ENCODE measurements at places on chromosomes 11 and 22.

GRCh38 chr11:95229993-95230809, 801 bp downstream of the SESN3 start:
- DNase-seq: peak; percentile 68

DNA sequence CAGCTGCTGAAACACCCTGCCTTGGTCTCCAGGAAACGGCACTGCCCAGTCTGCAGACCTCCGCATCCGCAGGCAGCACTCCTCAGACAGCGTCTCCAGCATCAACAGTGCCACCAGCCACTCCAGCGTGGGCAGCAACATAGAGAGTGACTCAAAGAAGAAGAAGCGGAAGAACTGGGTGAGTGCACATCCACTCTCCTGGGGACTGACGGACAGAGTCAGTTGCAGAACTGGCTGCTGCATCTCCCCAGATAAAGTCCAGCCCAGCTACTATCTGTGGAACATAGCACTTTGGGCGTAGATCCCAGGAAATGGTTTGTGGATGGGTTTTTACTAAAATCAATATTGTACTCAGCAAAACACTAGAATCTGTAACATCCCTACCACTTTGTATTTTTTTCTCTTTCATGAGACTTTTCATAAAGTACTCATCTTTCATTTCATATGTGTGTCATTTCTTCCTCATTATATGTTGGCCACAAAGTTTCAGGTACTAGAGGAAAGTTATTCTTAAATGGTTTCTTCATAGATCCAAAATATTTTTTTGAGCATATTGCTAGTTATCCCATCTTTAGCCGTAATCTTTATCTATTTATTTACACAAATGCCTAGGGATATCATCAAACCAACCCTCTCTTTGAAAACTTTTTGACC, 80.1 kb downstream of the DBX1 start:
- DNase-seq: no peak

GRCh38 chr22:20590477-20591294, 83.3 kb downstream of the MED15 start:
- no peak for DNase-seq

DNA sequence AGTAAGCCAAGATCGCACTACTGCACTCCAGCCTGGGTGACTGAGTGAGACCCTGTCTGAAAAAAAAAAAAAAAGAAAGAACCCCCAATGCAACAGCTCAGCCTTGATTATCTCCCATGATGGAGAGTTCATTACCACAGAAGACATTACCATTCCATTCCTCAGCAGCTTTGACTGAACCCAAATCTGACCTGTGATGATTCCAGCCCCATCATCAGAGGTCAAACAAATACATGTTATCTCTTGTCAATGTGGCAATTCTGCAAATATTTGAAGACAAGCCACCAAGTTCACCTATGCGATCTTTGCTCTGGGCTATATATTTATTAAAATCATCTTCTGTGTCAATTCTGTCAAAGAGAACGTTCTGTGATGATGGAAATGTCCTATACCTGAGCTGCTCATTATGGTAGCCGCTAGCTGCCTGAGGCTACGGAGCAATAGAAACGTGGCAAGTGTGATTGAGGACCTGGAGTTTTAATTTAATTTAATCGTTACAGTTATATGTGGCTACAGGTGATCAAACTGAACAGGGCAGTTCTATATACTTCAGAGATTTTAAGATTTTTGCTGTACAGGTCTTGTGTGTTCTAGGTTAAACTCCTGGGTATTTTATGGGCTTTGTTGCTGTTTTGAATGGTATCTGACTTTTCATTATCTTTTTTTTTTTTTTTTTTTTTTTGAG, 7.9 kb downstream of the SEC14L4 start:
- DNase-seq: no peak

DNA sequence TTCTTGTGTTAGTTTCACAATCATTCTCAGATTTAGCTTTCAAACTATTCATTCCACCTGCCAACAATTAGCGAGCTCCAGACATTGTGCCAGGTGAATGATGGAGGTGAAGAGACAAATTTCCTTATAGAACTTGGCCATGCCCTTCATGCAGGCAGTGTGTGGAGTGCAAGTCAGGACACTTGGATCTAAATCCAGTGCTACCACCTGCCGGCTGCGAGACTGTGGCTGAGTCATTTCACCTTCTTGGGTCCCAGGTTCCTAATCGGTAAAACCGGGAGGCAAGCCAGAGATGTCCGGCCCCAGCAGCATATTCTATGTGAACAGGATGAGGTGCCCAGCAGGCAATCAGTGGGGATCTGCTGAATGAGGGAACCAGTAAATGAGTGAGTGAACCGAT, 18.6 kb upstream of the EHF start:
- DNase-seq: no peak

DNA sequence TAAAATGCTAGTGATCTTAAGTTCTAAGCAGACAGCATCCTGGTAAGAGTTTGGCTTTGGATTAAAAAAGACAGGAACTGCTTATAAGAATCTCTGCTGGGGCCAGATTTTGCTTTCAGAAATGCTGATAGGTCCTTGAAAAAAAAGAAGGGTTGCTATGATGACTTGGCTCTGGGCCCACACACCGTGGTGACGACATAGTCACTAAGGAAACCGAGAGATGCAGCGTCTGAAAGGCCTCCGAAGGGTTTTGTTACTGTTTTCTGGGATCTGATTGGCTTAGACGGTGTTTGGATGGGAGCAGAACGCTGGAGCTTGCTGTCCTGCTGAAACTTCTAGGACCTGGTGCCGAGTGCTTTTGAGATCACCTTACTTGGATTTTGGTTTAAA, 8.4 kb downstream of the FAM118A start:
- no peak for DNase-seq

GRCh38 chr11:72685560-72686480, 11.6 kb upstream of the PDE2A start:
- DNase-seq: no peak

GRCh38 chr11:69339983-69340565, 46.1 kb downstream of the MYEOV start:
- no peak for DNase-seq

- DNase-seq: no peak
Observed at GRCh38 chr11:110294509-110294908, 1.9 kb downstream of the RDX start.

GRCh38 chr22:23385678-23386631, 194.1 kb downstream of the IGLL1 start:
- DNase-seq: peak; percentile 50
